Common myeloid progenitor, CD34-positive (primary cell): ENCODE measurements at places on chromosomes 1 and 21.

GRCh38 chr1:45221716-45222115, 15.3 kb upstream of the ZSWIM5 start:
- no peak for DNase-seq

GRCh38 chr1:115643666-115644065, 1.9 kb downstream of the VANGL1 start:
- no peak for DNase-seq

DNA sequence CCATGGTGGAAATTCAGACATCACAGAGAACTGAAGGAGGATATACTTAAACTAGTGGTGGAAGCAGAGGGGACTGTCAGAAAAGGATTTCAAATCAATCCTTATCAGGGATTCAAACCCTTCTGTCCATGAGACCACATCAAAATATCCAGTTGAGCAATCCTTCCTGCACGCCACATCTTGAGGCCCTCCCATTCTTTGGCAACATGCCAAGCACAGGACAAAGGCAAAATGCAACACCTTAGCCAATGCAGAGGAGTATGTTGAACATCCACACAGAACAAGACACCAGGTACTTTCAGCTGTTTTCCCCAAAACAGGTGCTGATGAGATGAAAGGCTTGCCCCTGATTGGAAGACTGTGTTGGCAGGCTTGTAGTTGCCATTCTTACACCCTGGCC, 81.8 kb upstream of the PLXNA2 start:
- no peak for DNase-seq

DNA sequence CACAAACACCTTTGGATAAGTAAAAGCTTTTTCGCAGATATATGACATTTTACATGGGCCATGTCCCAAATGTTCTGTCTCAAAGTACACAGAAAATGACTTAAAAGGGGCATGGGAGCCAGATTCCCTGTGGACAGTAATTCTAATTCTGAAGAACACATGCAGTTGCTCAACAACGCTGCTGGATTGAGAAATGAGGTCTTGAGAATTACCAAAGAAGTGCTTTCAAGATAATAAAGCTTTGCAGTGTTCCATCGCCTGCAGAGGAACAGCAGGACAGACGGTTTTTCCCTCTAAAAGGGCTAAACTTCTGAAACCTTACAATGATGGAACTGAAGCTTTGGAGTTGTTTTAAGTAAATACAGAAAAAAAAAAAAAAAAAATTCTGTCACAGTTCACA, 55.3 kb upstream of the HSPA13 start:
- no peak for DNase-seq

DNA sequence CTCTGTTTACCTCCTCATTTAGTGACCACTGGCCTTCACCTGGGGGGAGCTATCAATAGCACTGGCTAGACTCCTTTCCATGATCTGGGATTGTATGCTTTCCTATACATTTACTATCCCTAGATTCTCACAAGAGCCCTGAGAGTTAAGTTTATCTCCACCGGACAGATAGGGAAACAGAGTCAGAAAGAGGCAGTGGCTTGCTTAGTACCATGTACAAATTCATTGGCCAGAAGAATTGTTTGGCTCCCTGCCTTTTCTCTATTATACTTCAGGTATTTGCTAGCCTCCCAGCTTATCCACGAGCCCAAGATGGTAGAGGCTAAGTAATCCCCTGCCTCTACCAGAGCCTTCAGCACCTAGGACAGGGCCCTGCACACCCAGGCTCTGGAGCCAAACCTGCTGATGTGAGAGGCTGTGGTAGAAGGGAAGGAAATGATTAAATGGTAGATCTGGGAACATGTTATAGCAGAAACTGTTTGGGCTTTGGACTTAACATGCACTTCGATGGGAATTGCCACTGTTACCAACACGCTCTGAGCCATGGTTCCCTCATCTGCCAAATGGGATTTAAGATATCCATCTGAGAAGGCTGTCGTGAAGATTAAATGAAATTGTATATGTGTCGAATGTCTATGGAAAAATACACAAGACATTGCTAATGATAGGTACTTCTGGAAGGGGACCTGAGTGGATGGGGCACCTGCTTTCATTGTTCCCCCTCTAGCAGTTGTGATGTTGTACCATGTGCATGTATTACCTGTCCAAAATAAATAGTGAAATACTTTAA, 3.1 kb upstream of the BLACAT1 start:
- peak; percentile 86 for DNase-seq

- DNase-seq = no peak
Observed at GRCh38 chr1:39409055-39409816, 82.2 kb upstream of the BMP8A start.

- DNase-seq = peak; percentile 100
Observed at GRCh38 chr1:226034482-226034881, 28.0 kb upstream of the H3-3A start.

- DNase-seq = peak; percentile 41
Observed at GRCh38 chr1:27135541-27136235, 19.2 kb downstream of the SLC9A1 start.

- DNase-seq = peak; percentile 90
Observed at GRCh38 chr1:25971066-25971810, 26.6 kb downstream of the PAFAH2 start.

- no peak for DNase-seq
Observed at GRCh38 chr1:101739826-101740330, 256.8 kb downstream of the OLFM3 start.

DNA sequence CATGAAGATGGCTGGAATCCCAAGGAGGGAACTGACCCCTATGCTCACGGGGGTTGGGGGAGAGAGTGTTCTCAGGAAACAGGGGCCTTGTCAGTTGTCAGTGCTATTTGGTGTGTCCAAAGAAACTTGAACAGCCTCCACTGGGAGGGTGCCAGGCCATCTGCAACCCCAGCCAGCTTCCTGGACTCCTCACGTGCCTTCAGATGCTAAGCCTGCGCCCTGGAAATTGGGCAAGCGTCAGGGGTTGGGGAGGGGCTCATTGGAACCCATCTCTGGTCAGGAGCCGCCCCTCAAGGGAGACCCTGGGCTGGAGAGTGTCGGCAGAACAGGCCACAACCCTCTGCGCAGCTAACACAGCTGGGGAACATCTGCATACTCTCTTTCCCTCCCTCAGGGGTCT, 13.1 kb upstream of the LHX4 start:
- no peak for DNase-seq

DNA sequence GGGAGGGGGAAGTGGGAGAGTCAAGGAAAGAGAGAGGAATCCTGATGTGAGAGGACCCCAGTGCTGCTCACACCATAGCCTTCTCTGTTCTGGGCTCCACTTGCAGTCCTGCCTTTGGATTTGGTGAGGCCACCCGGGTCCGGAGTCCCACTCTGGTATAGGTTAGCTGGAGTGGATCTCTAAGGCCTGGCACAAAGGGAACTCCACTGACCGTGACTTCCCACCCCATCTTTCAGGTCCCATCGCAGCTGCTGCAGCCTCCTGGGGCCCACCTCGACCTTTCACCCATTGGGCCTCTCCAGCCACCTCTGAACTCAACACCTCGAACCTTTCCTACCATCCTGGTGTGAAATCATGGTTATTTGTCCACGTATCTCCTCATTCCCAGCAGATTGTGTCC, 324.4 kb downstream of the MATN1 start:
- DNase-seq = no peak

DNA sequence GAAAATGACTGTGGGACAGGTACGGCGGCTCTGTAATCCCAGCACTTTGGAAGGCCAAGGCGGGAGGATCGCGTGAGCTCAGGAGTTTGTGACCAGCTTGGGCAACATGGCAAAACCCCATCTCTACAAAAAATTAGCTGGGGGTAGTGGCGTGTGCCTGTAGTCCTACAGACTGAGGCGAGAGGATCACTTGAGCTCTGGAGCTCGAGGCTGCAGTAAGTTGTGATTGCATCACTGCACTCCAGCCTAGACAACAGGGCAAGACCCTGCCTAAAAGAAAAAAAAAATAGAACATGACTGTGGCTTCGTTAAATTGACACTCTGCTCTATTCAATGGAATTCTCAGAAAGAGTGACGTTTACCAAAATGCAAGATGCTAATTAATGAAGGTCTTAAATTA, 3.9 kb upstream of the DBT start:
- no peak for DNase-seq

DNA sequence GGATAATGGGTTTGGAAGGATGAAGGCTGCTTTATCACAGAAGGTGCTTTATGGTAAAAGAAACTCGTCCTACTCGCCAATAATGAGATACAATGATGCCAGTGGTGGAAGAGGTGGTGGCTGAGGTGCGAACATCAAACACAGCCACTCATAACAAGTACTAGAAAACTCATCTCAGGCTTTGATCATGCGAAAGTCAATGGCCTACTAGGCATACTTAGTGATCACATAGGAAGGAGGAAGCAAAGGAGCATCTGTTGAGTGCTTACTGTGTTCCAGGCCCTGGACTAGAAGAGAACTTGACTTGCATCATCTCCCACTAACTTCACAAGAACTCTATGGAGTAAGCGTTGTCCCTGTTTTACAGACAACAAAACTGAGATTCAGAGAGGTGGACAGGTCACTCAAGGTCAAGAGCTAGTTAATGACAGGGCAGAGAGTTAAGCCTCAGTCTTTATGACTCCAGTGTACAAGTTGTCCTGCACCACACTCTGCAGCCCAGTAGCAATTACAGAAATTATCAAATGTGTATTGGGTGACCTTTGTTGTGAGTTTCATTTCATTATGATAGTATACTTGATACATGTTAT, 33.6 kb downstream of the RUNX1 start:
- DNase-seq = no peak

- DNase-seq = no peak
Observed at GRCh38 chr1:200893411-200893901, 1.2 kb upstream of the INAVA start.

GRCh38 chr1:208218237-208219097, 25.7 kb downstream of the PLXNA2 start:
- no peak for DNase-seq

DNA sequence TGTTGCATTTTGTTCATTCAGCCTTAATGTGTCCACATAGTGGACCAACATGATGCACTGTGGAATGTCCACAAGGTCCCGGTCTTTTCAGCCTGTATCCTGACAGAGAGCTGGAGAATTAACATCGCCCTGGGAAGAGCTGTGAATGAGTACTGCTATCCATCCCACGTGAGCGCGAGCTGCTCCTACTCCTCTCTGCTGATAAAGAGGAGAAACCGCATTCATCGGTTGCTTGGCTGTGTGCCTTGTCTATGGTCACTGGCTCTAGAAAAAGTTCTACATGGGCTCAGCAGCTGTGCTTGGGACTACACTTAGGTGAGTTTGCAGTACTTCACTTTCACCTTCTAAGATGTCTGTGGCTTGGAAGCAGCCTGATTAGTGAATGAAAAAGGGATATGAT, 31.1 kb upstream of the IGSF5 start:
- DNase-seq = no peak

DNA sequence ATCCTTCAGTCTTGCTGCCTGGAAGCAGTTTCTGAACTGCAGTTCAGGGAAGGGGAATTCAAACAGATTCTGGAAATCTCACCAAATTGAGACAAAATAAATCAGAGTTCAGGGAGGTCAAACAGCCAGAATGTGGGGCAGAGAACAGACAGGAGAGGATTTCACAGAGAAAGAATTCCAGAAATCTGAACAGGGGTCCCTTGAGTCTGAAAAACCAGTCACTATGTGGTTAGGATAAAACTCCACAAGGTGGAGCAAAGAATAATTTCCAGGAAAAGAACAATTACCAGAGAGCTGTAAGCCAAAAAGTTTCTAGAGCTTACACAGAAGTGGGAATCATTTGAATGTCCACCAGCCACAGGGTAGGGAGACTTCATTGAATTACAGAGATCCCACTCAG, 84.7 kb downstream of the URB2 start:
- no peak for DNase-seq

GRCh38 chr1:52659356-52659755, 26.4 kb downstream of the SHISAL2A start:
- DNase-seq = no peak

DNA sequence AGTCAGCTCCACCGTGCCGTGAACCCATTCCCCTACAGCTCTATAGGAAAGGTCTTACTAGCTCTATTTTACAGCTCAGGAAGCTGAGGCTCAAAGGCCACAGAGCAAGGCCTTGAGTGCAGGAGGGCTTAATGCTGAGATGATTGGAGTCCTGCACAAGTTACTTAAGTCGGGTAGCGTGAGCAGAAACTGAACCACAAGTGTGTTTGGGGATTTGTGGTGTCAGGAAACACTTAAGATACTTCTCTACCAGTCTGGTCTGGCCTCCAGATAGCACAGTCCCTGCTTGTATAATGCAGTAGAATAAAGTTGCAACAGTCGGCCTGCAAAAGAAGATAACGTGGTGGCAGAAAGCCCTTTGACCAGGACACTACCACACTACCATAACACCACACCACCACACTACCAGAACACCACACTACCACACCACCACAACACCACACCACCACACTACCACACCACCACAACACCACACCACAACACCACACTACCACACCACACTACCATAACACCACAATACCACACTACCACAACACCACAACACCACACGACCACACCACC, 118.1 kb downstream of the SPSB1 start:
- peak; percentile 95 for DNase-seq

DNA sequence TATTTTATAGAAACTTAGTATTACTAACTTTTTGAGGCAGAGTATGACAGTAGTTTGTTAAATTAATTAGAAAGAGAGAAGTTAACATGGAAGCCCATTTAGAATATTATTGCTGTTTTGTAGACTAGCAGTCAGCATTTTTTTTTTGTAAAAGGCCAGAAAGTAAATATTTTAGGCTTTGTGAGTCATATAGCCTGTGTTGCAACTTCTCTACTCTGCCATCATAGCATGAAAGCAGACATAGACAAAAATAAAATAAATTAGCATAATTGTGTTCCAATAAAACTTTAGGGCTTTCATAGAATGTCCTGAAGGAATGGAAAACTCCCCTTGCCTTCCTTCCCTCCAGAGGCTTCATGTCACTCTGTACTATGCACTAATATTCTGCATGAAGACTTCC, 12.3 kb upstream of the RGS4 start:
- no peak for DNase-seq

- peak; percentile 90 for DNase-seq
Observed at GRCh38 chr1:66300972-66301451, 232.9 kb upstream of the SGIP1 start.

DNA sequence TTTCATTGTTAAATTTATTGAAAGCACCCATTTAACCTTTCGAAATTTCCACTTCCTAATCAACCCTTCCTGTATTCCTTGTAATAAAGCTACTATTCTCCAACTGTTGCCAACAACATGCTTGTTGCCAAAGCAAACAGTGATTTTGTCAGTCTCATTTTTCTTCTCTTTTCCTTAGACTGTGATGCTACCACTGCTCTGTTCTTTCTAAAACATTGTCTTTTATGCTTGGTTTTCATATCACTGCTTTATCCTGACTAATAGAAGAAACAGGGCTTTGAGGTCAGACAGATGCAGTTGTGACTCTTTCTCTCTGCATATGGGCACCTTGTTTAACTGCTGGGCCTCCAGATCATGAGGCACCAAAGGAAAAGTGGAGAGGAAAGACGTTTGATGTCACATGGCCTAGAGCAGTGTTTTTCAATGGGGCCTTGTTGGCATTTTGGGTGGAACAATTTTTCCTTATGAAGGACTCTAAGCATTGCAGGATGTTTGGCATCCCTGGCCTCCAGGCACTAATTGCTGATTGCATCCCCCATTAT, 56.1 kb downstream of the HMCN1 start:
- no peak for DNase-seq

- DNase-seq = no peak
Observed at GRCh38 chr1:58460469-58460868, 86.1 kb downstream of the OMA1 start.
